ENCODE measurements at places on chromosomes 16 and 17. TPM values are rescaled to one million over a fixed set of nuclear protein-coding genes. Genes with fewer than 3 reads are reported as not detected.

The ANKFY1 gene
- 27.4 TPM for total RNA-seq

The NPIPA3 gene
- 1.2 TPM for total RNA-seq

The PRR35 gene
- 0.13 TPM for total RNA-seq

The MCRIP1 gene
- total RNA-seq = 99.5 TPM

The HEATR9 gene
- not detected for total RNA-seq

The HASPIN gene
- total RNA-seq = 15.5 TPM

The CHST5 gene
- total RNA-seq = 0.10 TPM

The FKBP10 gene
- 109 TPM for total RNA-seq

The GAST gene
- total RNA-seq = not detected

The PITPNM3 gene
- 2.0 TPM for total RNA-seq

The PSMD7 gene
- 119 TPM for total RNA-seq

The ESRP2 gene
- total RNA-seq = not detected

The DNAJC7 gene
- 118 TPM for total RNA-seq

The SRCAP gene
- total RNA-seq = 27.0 TPM

The GID4 gene
- 11.9 TPM for total RNA-seq

The ZNF19 gene
- 1.4 TPM for total RNA-seq

The MRPL28 gene
- total RNA-seq = 123 TPM

The MT1A gene
- total RNA-seq = 20.6 TPM

The CACNG5 gene
- total RNA-seq = not detected

The CCL3 gene
- total RNA-seq = not detected

The DLX4 gene
- 1.7 TPM for total RNA-seq

The CD19 gene
- total RNA-seq = not detected

The SLC9A5 gene
- total RNA-seq = 1.4 TPM

The ZNF597 gene
- 0.90 TPM for total RNA-seq

Data from A549 treated with GW870086 at 1 μM for 4 hours (cell line).